ENCODE measurements at places on chromosomes 3 and 15.

DNA sequence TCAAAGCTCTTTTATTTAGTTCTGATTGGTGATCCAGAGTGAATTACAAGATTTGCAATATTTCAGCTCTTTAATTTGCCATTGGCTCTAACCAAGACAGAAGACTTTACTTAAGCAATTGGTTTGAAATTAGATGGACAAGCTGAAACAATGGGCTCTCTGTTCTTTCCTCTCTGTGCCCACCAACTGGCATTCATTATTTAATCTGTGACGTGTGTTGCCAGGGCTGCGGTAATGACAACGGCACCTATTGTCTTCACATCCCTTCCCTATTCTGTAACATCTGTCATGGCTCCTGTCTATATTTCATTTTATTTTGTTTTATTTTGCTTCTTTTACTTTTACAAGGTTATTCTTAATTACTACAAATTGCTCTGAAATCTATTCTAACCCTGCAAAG lies 33.9 kb downstream of the PLD1 start:
- no peak for DNase-seq

DNA sequence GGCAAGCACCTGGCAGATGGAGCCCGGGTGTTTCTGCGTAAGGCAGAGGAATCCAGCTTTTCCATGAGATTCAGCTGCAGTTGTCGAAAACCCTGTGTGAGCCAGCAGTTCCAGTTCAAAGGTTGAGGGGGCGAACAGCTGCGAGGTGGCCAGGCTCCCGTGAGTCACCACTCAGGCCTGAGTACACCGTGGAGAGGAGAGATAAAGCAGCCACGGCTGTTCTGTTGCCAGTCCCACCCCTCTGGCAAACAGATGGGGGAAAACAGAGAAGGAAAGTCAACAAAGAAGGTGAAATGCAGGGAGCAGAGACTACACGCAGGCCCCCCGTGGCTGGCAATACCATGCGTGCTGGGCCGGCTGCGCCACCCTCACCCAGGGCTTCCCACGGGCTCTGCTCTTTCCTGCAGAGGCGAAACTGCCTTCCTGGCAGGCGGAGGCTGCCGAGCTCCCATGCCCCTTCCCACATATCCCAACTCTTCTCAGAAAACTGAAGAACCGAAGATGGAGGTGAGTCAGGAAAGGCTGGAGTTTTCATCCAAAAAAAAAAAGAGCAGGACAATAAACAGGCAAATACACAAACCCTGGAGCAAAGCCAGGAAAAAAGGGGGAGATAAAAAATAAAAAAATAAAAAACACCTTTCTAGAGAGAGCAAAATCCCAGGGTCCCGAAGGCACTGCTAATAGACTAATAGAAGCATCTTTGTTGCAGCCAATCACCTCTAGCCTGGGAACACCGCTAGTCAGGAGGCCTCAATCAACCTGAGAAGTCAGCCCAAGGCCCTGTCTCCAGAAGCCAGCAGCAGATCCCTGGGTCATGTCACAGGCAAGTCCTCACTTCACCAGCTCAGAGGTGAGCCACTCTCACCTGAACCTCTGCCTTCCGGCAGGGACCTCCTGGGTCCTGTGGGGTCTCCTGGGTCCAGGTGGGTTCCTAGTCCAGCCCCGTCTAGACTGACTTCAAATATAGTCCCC lies 37.7 kb downstream of the FAM174B start:
- DNase-seq = no peak

GRCh38 chr3:32401126-32401525 lies 9.5 kb downstream of the CMTM7 start:
- DNase-seq = no peak

GRCh38 chr3:58683466-58683865 lies 16.9 kb upstream of the FAM3D start:
- DNase-seq = no peak

DNA sequence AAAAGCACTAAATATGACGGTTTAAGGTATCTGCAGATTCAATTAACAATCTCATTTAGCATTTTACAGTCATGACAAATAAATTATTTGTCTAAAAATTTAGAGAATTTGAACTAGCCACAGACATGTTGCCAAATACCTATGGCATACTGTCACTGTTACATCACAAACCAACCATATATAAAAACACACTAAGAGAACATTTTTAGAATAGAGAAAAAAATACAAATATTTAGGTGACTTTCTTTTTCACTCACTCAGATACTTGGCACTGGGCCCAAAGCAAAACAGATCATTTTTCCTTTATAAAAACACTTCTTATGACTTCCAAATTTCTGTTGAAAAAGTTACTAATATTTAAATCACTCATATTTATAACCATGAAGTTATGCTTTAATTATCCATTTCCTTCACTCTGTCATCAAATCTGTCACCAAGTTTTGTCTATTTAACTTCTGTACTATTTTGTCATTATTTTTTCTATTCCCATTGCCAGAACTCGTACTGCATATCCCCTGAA lies 644.7 kb downstream of the OTOL1 start:
- no peak for DNase-seq

DNA sequence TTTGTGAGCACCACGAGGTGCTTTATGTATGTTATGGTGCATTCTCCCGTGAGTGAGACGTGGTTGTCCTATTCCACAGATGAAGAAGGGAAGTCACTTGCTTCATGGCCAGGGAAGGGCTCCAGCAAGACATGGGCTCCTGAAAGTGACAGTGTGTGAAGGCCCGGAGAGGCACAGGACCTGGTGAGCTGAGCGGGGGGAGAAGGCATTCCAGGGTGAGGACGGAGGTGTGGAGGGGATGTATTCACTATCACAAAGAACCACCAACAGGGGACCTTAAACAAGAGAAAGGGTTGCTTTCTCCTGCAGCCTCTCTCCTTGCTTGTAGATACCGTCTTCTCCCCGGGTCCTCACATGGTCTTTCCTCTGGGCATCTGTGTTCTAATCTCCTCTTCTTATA lies 139.1 kb downstream of the FBLN2 start:
- no peak for DNase-seq

DNA sequence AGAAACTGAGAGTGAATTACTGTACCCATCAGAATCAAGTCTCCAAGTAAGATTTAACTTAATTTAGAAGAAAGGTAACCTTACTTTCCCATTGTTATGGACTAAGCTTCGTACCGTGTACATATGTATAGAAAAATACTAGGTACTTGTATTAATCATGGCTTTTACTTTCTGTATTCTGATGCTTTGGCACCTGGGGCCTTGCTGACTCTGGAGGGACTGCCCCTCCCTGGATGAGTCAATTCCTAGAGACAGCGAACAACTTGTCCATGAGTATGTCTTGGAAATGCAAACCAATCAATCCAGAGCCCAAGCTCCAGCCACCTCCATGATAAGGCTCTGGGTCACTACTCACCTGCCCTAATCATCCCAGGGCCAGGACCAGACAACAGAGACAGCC lies 50.0 kb upstream of the DGKG start:
- no peak for DNase-seq

GRCh38 chr3:45641756-45642155 lies 47.2 kb downstream of the LIMD1 start:
- DNase-seq = no peak

DNA sequence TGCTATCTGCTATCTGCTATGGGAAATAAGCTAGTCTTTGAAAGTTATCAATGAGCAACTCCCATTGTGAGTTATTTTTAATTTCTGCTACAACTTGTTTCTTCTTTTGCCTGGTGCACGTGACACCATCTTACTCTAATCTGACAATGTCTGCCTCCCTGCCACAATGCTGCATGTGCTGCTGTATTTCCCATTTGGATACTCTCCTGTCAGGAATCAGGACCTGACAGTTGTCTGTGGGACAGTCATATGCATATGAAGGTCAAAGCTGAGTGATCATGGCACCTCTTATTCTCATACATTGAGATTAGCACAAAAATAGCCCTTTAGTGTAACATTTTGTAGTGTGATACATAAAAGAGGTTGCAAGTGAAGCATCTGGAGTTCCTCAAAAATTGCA lies 45.8 kb downstream of the HMG20A start:
- DNase-seq = no peak

DNA sequence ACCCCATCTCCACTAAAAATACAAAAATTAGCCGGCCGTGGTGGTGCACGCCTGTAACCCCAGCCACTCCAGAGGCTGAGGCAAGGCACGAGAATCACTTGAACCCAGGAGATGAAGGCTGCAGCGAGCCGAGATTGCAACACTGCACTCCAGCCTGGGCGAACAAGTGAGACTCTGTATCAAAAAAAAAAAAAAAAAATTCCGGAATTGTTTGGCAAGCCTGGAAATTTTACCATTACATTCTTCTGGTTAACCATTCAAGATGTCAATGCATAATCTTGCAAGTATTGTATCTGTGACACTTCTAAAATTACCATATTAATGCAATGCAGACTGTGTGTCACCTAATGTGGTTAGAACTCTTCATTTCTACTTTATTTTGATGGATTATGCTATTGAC lies 67.0 kb downstream of the CSNK1G1 start:
- DNase-seq = no peak

GRCh38 chr3:127375151-127375930 lies 87.5 kb upstream of the PRR20G start:
- DNase-seq = no peak

DNA sequence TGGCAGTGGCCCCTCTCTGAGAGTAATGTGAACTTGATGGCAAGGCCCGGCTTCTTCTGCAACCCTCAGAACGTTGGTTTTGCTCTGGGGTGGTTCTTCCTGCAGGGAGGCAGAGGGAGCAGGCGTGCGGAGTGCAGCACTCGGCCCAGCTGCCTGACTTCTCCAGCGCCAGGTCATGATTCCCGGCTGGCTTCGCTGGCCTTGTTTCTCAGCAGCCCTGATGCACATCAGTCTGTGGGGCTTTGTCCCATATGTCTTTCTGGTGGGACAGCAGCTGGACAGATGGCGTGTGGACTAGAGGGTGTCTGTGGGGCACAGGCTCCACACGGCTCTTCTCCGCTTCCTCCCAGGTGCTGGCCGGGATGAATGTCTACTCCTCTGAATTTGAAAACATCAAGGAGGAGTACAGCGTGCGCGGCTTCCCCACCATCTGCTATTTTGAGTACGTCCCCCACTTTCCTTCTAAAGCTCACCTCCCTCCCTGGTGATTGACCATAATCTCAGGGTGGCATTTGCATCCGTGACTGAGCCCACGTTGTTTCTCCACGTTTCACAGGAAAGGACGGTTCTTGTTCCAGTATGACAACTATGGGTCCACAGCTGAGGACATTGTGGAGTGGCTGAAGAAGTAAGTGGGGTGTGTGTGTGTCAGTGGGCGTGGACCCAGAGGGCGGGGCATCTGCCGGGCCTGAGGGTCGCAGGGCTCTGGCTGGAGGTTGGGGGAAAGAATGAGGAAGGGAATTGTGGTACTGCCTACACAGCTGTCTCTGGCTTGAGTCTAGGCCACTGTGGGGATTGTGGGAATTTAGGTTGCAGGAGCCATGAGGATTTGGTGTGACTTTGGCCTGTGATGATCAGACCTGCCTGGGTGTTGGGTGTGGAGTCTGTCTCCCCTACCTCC lies 57.1 kb downstream of the PDIA5 start:
- DNase-seq = no peak

GRCh38 chr3:119524931-119525662 lies 26.8 kb downstream of the TIMMDC1 start:
- DNase-seq = no peak

GRCh38 chr15:62749036-62749815 lies 293.3 kb upstream of the TPM1 start:
- DNase-seq = no peak

GRCh38 chr3:72465853-72466252 lies 382.4 kb downstream of the SHQ1 start:
- no peak for DNase-seq

DNA sequence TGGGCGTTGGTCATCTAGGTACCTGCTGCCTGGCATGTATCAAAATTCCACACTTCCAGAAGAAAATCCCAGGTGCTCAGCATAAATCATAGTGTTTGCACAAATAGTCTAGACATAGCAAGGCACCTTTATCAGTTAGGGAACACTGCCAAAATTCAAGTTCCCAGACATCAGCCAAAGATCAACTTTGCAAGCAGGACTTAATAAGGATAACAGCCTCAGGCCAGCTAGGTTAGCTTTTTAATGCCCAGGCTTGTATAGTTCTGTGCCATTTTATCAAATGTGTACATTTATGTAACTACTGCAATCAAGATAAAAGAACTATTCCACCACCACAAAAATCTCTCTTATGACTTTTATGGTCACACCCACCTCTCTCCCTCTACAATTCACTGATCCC lies 30.7 kb downstream of the DZIP3 start:
- no peak for DNase-seq

GRCh38 chr3:113660896-113661295 lies 35.5 kb downstream of the USF3 start:
- no peak for DNase-seq

DNA sequence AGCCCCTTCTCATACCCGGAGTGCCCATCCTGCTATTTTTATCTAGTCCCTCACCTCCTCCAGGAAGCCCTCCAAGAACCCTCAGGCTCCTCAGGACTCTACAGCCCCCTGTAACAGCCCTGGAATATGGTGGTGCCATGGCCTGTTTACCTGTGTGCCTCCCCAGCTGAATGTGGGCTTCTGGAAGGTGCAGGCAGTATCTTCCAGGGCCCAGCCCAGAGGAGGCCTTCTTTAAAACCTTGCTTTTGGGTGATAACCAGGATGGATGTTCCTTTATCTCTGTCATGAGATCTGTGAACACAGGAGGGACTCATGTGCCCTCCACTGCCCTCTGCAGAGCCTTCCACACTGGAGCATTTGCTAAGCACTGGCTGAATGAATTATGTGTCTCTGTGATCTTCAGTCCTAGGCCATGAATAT lies 36.7 kb upstream of the MRPS22 start:
- DNase-seq = no peak

DNA sequence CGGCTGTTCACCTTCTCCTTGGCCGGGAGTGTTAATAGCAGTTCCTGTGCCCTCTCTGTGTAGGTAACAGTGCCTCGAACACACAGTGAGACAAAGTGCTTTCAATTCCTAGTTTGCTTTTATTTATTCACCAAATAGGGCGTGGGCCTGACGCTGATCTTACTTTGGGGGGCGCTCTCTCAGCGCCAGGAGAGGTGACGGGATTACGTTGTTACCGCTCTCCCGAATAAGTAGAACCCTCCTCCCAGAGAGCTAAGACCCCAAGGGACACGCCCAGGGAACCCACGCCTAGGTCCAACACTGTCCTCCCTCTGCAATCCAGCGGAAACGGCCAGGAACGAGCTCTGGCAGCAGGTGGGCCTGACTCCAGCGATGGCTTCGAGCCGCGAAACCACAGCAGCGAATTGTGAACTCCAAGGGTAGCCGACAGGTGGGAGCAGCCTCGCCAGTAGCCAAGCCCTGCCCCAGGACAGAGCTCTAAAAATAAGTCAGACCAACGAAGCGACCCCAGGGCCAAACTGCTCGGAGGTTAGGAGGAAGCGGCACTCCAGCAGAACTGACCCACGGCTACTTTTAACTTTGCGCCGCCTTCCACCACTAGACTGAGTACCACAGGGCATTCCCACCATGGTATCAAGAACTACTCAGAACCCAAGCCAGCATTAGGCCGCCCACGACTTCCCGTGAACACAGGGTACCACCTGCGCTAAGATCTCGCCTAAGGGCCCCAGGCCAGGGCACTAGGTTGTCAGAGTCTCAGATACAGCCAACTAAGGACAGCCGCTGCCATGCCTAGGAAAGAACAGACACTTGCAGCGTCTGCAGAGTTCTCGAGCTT lies 1.6 kb upstream of the SIN3A start:
- no peak for DNase-seq

- no peak for DNase-seq
These were observed 4.6 kb upstream of the TMEM44 start for GRCh38 chr3:194637541-194638400.

All from GM13977 (cell line).